ENCODE measurements at places on chromosomes 11 and 22.

DNA sequence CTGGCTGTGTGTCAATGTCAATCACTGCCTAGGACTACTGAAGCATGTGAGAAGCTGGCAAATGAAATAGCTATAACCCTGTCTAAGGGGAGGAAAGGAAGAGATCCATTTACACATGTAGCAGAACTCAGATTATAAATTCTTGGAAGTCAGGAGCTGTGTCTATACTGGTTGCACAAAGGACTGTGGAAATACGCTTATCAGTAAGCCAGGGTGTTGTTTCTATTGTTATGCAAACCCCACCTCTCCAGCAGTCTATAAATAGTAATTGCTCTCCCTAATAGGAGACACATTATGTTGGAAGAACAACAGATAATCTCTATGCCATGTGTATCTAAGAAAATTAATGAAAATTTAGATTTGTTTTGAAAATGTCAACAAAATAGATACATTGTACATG is 693.4 kb upstream of the CCDC90B start:
- no peak for DNase-seq

GRCh38 chr22:23060612-23061400 is 9.5 kb upstream of the GNAZ start:
- DNase-seq: no peak

GRCh38 chr22:44855855-44856254 is 103.5 kb downstream of the ARHGAP8 start:
- no peak for DNase-seq

DNA sequence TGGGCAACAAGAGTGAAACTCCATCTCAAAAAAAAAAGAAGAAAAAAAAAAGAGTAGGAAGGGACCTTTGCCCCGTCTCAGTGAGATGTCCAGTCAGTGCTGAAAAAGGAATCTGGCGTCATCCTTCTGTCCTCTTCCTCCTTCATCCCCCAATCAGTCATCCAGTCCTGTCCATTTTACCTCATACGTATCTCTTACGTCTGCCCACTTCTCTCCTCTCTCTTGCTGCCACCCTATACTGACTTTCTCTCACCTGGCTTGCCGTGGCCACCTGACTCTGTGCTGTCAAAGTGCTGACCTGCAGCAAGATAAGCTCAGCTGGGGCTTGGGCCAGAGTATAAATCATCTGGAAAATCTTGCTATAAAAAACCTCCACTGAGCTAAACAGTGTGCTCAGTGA is 13.6 kb downstream of the SEPTIN3 start:
- DNase-seq: no peak

GRCh38 chr11:1820463-1821325 is 14.1 kb upstream of the SYT8 start:
- DNase-seq: no peak

DNA sequence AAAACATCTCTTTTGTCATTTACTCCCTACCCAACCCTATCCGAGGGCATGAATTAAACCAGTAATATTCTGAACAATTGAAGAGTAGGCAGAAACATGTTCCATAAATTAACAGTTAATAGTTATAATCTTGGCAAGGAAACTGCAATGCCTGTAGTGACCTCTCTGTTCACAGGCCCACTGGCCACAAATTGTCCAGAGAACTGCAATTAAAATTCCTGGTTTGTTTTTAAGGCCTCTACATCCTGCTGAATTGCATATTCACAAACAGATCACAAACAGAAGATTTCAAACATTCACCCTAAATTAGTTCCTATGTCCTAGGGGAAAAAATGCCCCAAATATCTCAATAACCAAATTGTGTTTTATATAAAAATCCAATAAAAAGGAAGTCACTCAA is 143.2 kb upstream of the TRPC6 start:
- no peak for DNase-seq

DNA sequence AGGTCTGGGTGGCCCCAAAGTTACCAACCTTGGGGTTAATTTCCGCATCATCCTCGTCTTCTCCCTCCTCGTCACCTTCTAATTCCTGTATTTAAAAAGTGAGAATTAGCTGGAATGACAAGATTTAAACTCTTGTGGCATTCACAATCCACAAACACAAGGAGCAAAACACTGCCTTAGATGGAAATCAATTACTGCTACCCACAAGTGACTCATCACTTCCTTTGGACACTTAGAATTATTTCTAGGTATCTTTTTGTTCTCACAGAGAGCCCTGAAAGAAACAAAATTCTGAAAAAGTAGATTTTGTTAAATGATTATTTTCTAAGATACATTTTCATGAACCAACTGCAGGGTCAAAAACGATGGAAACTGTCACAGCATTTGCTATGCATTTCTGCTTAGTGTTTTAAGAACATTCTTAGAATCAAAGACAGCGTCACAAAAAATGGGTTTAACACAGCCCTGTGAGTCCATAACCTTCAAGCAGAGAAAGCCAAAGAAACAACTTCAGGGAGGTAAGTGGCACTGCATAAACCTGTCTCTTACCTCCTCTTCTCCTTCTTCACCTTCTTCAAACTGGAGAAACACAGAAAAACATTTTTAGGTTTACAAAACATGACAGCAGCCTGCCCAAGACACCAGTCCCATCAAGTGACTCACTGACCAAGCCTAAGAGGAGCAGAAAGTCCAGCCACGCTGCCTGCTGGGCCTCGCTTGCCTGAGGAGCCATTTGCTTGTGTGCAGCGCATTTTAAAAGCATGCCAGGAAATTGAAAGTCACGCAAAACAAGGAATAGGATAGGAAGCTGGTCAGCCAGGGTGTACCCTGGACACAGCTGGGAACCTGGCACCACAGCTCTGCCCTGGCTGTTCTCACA is 22.3 kb upstream of the PHLDA2 start:
- DNase-seq: no peak

DNA sequence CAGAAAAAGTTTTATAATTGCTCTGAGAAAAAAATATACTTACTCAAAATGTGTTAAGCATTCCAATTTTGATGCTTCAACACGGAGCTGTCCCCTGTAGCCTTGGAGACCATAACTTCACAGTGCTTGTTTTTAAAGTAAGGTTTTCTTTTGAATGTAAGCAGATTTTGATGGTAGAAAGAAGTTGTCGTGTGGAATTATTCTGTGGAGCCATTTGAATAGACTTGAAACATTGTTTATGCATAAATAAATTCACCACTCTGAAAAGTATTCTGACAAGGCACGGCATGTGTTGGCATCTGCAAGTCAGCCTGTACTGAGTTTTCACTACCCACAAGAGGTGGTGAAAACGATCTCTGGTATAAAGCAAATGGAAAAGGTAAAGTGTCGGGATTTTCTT is 115.5 kb downstream of the UVRAG start:
- no peak for DNase-seq

- no peak for DNase-seq
Observed at GRCh38 chr11:119490253-119491006, 67.5 kb upstream of the THY1 start.

GRCh38 chr11:74636630-74637184 is 44.3 kb downstream of the POLD3 start:
- DNase-seq: no peak

- no peak for DNase-seq
Observed at GRCh38 chr11:1853376-1854131, 670 bp downstream of the LSP1 start.

- DNase-seq: no peak
Observed at GRCh38 chr11:72229336-72229924, 4.9 kb downstream of the INPPL1 start.

DNA sequence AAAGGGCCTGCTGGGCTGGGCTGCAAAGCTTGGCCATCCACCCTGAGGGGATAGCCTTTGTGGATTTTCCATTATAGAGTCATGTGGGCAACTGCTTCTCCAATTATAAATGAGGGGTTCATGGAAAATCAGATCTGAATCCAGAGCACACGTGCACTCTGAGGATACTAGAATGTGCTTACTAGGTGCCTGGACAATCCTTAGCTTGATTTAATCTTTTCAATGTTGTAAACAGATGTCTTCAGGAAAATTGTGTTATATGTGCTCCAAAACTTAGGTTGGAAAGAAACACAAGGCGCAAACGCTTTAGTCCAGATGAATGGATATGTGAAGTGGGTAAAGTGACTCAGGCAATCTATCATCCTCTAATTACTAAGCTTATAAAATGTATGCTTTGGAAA is 92.0 kb downstream of the SLC17A6 start:
- no peak for DNase-seq

GRCh38 chr11:17767914-17768313 is 33.3 kb downstream of the KCNC1 start:
- DNase-seq: no peak

DNA sequence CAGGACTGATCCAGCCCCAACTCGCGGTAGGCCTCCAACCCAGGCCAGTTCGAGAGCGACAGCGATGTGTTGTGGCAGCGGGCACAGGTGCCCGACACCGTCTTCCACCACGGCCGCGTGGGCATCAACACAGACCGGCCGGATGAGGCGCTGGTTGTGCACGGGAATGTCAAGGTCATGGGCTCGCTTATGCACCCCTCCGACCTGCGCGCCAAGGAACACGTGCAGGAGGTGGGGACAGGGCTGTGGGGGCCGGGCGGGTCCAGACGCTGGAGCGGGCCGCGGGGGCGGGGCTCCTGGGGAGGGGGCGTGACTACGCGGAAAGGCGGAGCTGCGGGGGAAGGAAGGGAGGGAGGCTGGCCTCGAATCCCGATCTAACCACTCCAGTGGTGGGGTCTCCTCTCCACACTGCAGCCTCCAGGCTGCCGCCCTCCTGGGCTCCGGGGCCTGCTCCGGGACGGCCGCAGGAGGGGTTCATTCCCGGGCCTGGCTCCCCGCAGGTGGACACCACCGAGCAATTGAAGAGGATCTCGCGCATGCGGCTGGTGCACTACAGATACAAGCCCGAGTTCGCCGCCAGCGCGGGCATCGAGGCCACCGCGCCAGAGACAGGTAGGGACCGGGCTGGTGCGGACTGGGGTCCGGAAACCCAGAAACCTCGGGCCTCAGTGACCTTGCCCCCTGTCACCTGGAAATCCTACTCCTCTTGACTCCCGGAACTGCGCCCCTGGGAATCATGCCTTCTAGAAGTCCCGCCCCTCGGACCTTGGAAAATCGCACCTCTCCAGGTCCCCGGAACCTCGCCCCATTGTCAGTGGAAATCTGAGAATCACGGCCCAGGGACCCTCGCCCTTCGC is 14.9 kb downstream of the TMEM258 start:
- DNase-seq: no peak

DNA sequence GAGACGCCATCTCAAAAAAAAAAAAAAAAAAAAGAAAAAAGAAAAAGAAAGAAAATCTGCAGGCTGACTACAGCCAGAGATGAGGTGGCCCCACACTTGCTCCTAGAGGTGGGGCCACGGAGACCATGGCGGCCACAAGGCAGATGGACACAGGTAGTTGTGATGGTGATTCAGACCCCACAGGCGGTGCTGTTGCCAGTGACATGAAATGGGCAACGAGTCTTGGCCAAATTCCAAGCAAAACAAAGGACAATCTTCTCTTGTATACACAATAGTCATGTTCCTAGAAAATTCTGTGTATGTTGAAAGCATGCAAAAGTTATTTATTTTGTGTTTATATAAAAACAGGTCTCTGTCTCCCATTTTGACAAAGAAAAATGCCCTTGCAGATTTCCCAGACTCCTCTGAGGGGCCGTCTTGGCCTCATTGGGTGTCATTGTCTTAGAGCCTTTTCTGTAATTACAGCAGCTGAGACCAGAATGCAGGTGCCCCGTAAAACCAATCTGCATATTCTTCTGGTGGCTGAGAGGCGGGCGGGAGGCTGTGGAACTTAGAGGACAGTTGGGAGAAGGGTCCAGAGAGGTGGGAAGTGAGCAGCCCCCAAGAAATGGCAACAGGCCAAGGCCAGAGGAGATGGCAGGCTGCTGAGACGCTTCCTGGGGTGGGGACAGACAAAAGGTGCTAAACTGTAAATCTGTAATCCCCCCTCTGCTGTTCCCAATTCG is 22.5 kb upstream of the DAGLA start:
- no peak for DNase-seq

DNA sequence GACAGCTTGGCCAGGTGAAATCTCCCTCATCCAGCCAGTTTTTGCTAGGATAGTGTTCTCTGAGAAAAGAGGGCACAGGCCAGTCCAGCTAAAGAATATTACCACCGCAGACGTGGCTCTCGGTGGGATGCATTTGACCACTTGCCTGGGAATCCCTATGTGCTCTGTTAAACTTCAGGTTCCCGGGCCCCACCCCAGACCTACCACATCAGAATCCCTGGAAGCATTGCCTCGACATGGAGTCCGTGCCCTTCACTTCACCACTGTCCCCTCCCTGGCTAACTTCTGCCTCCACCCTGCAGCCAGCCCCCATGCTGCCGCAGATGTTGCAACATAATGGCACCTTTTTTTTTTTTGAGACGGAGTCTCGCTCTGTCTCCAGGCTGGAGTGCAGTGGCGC is 56.9 kb upstream of the EMID1 start:
- DNase-seq: no peak

- DNase-seq: no peak
Observed at GRCh38 chr11:118339281-118339961, 3.1 kb downstream of the CD3D start.

DNA sequence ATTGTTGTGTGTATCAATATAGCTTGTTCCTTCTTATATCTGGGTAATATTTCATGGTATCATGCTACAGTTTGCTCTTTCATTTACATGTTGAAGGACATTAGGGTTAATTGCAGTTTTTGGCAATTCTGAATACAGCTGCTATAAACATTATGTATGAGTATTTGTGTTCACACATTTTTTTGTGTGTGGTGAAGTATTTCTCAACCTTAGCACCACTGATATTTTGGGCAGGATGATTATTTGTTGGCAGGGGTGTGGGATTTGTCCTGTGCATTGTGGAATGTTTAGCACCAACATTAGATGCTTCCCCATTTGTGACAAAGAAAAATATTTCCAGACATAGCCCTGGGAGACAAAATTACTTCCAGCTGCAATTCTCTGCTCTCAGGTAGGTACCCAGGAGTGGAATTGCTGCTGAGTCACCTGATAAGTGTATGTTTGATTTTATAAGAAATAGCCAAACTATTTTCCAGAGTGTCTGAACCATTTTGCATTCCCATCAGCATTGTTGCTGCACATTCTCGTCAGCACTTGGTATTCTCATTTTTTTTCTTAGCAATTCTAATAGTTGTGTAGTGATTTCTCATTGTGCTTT is 128.2 kb downstream of the SNX19 start:
- no peak for DNase-seq

GRCh38 chr22:22195265-22196017 is 49.1 kb upstream of the VPREB1 start:
- peak; percentile 94 for DNase-seq

DNA sequence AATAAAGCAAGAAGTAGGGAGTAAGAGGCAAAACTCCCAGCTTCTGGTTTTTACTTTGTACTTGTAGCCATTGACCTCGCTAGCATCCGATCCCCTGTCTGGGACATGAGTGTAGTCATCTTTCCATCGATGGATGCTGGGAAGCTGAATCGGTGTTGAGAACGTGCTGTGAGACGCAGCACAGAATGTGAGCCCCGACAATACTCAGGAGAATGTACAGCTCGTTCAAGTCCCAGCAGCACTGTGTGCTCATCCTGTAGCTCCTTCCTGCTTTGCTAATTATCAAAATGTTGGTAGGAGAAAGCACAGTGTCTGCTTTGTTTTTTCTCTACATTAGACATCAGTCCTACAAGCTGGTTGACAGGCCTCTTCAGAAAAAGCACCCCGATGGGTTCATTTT is 56.6 kb downstream of the JAM3 start:
- DNase-seq: no peak

- no peak for DNase-seq
Observed at GRCh38 chr11:118117790-118118601, 31.2 kb upstream of the SMIM35 start.

Measured in progenitor cell of endocrine pancreas (in vitro differentiated cells).